ENCODE measurements at places on chromosomes 3 and 15. TPM values are rescaled to one million over a fixed set of nuclear protein-coding genes. Genes with fewer than 3 reads are reported as not detected.

GRCh38 chr3:18499301-18499700, 74.2 kb upstream of the SATB1 start:
- no peak for DNase-seq

DNA sequence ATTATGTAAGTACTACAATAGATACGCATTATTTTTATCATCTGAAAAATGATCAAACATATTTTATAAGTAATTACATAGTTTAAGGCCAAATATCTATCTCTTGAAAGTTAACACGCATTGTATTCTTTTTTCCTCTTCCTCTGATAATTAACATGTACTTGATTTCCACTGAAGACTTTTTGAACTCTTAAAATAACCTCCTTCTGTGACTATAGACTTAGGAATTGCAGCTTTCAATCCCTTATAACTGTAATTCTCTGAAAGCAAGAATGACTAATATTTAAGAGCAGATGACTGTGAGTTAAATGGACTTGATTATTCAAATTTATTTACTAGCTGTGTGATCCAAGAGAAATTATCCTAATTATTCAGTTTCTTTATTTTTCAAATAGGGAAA, 730.6 kb upstream of the NECTIN3 start:
- no peak for DNase-seq

GRCh38 chr3:180239939-180240338, 203.2 kb upstream of the PEX5L start:
- no peak for DNase-seq

- DNase-seq: no peak
Measured at GRCh38 chr3:170330366-170330765, 27.1 kb upstream of the SKIL start.

- DNase-seq: no peak
Measured at GRCh38 chr3:33858131-33858530, 59.7 kb downstream of the PDCD6IP start.

- DNase-seq: peak; percentile 84
Measured at GRCh38 chr3:194879991-194880939, 194.6 kb downstream of the FAM43A start.

GRCh38 chr3:187737006-187737367, 8.3 kb downstream of the BCL6 start:
- no peak for DNase-seq

- DNase-seq: no peak
Measured at GRCh38 chr15:41520636-41521035, 7.0 kb upstream of the LTK start.

DNA sequence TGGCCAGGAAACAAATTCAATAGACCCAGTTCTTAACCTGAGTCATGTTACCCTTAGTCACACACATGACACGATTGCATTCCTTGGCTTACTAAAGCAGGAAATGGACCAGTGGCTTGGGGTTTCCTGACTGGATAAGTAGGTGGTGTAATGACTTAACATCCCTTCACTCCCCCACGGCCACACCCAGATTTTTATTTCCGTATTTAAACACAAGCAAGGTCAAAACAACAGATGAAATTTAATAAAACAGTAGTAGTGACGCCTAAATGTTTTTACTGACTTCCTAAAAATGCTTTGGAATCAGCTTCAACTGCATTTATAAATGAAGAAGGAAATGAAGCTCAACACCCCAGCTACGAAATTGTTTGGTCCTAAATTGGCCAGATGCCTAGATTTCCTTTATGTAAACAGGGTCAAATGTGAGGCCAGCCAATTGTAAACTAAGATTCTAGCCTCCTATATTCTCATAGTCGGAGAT, 324.3 kb downstream of the CHST2 start:
- peak; percentile 68 for DNase-seq

DNA sequence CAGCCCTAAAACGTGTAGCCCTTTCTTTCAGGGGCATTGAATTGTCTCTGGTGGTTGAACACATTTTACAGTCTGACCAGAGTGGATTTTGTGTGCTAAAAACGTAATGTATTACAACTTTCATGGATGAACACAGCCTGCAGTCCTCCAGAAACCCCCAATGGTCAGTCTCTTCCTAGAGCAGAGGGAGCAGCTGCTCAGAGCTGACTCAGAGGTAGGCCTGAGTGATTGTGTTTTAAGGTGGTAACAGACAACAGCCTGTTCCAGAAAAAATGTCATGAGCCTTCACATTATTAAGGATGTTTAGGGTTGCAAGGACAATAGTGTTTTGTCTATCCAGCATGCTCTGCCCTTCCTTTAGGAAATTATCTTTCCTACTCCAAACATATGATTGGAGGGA, 34.5 kb upstream of the CTNNB1 start:
- DNase-seq: no peak

GRCh38 chr3:188139466-188139865, 14.5 kb upstream of the LPP start:
- no peak for DNase-seq

DNA sequence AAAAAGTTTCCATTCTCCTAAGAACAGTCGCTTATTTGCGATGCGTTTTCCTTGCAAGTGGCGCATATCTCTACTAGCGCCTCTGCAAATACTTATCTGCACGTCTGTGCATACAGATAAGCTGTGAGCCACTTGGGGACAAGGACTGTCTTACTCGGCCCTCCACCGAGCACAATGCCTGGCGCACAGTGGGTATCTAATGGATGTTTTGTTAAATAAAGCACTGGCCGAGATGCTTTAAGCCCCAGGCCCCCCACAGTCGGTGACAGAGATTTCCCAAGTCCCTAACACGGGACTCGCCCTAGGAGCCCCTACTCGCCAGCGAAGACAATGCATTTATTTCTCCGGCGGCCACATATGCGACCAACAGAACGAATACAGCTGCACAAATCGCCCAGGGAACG, 503 bp downstream of the HLTF start:
- DNase-seq: no peak

GRCh38 chr15:47817969-47818548, 100.8 kb downstream of the SEMA6D start:
- DNase-seq: no peak

DNA sequence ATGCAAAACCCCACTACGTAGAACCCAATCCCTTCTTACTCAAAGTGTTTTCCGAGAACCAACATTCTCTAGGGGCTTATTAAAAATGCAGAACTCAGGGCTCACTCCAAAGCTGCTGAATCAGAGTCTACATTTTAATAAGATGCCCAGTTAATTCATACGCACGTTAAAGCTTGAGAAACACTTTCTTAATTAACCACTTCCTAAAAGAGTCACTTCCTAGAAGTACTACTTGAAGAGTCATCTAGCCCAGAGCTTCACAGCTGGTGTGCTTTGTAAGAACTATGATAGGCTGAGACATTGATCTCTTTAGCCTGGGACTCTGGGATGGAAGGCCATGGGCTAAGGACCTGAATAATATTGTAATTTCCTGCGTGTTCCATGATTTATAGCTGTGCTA, 9.0 kb downstream of the COL6A5 start:
- DNase-seq: no peak

- DNase-seq: no peak
Measured at GRCh38 chr3:138180375-138181029, 5.8 kb upstream of the DBR1 start.

DNA sequence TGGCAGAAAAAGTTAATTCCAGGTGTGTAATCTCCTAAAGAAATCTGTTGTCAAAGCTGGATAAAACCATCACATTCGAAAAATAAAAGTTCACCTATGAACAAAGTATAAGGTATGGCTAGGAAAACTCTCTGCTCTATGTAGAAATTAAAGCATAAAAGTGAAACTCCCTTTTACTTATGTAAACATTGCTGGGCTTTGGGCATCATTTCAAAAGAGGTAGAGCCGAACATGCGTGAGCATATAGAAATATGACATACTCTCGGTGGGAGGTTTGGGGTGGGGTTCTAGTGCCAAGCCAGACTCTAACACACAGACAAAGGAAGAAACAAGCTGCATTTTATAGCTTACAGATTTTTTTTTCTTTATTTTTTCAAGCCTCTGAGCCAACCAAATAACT, 306.8 kb upstream of the ATP11B start:
- no peak for DNase-seq

- no peak for DNase-seq
Measured at GRCh38 chr3:132268956-132269355, 48.3 kb upstream of the ACP3 start.

DNA sequence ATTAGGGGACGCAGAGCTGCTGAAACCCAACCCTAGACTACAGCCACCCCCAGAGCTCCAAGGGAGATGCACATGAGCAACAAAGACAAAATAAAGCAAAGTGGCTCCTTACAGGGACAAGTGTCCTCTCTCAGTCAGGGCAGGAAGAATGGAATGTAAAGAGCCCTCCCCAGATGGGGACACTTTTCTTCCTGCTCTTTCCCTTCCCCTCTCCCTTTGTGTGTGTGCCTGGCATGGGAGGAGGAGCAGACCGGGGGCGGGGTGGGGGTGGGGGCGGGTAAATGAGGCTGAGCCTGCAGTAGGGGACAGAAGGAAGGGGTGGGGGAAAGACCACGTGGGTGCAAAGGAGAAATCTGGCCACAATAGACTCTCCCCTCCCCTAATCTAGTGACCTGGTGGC, 37.4 kb downstream of the ACAA1 start:
- no peak for DNase-seq

GRCh38 chr15:45148076-45149059, 18.6 kb downstream of the DUOX1 start:
- no peak for DNase-seq

DNA sequence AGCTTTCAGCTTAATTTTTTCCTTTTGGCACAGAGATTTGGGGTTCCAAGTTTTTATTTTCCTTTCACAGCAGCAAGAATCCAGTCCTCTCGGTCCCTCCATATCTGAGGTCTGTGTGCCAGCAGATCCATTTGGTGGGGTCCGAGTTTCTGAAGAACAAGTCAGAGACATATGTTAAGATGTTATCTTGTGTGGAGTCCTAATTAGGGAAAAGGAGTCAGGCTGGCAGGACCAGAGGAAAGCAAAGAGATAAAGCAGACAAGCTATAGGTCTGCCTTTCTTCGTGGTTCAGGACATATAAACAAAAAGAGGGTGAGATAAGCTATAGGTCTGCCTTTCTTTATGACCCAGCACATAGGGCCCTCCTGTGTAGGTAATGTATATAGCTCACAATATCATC, 54.9 kb downstream of the TMED3 start:
- DNase-seq: no peak

- no peak for DNase-seq
Measured at GRCh38 chr3:101813817-101814440, 34.9 kb downstream of the NXPE3 start.

DNA sequence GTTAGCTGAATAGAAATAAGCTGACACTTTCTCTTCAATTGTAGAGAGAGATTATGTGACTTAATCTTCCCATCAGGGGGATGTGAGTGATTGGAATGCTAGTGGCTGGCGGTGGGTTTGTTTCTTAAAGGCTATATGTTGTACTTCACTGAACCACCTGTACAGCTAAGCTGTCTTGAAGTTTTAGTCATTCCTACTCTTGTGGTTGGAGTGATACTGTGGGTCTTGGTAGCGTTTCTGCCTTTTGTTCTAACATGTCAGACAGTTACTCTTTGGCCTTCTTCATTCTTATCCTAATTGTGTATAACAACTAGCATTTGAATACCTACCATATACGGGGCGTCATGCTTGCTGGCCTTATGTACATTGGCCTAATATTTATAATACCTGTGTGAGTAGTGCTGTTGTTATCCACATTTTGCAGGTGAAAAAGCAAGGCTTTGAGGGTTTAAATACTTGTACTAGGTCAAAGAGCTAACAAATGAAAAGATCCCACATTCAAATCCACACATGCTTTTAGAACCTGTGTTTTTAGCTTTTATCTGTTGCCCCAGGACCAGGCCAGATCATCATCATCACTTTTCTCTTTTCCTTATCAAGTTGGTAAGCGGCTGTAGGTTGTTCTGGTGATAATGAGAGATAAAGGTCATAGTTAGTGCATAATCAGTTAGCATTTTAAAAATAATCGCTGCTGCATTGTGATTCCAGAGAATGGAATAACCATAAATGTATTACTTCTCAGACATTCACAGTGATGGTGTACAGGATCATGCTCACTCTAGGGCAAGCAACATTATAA, 50.2 kb downstream of the AKAP13 start:
- no peak for DNase-seq

- no peak for DNase-seq
Measured at GRCh38 chr15:66231394-66232266, 21.9 kb downstream of the MEGF11 start.

- DNase-seq: no peak
Measured at GRCh38 chr3:175526609-175527280, 667.6 kb downstream of the NAALADL2 start.

DNA sequence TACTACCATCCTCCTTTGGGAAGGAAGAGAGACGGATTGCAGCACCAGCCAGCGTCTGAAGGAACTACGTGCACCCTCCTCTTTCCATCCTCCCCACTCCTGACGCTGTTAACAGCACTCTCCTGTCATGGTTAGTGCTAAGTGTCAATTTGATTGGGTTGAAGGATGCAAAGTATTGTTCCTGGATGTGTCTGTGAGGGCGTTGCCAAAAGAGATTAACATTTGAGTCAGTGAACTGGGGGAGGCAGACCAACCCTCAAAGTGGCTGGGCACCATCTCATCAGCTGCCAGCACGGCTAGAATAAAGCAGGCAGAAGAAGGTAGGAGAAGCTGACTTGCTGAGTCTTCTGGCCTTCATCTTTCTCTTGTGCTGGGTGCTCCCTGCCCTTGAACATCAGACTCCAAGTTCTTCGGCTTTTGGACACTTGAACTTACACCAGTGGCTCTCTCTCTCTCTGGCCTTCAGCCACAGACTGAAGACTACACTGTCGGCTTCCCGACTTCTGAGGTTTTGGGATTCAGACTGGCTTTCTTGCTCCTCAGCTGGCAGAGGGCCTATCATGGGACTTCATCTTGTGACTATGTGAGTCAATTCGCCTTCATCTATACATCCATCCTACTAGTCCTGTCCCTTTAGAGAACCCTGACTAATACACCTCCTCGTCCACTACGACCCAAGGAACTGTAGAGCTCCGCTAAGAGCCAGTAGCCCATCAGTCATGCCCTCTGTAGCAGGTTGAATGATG, 128.2 kb upstream of the HES1 start:
- DNase-seq: no peak

GRCh38 chr15:86399041-86399954, 319.6 kb downstream of the AGBL1 start:
- peak; percentile 33 for DNase-seq

- DNase-seq: no peak
Measured at GRCh38 chr3:99319450-99319849, 318.9 kb upstream of the COL8A1 start.

- DNase-seq: no peak
Measured at GRCh38 chr3:134643150-134643675, 7.6 kb downstream of the KY start.

Gene GOLGA8S
- total RNA-seq: 0.44 TPM

Gene ELP6
- total RNA-seq: 20.3 TPM

Gene CCDC80
- 278 TPM for total RNA-seq

Gene KNL1
- total RNA-seq: 1.1 TPM

Gene FBXL2
- 1.9 TPM for total RNA-seq

Gene PYDC2
- total RNA-seq: not detected

Gene EDEM1
- 9.2 TPM for total RNA-seq

Gene RARB
- total RNA-seq: 24.1 TPM

Gene IQCH
- 1.1 TPM for total RNA-seq

Gene GPR62
- 0.53 TPM for total RNA-seq

Gene NMNAT3
- total RNA-seq: 13.0 TPM

Gene TMC3
- total RNA-seq: not detected

Gene SLC6A11
- not detected for total RNA-seq

Gene CCR3
- not detected for total RNA-seq

Gene TGM5
- not detected for total RNA-seq

Gene GNAI2
- 179 TPM for total RNA-seq

Gene CFAP100
- not detected for total RNA-seq

Gene BSN
- total RNA-seq: 0.27 TPM
